ENCODE measurements at places on chromosomes 12 and 14.

- no peak for DNase-seq
Observed at GRCh38 chr12:78088391-78088832, 257.7 kb downstream of the NAV3 start.

- no peak for DNase-seq
Observed at GRCh38 chr14:52545584-52546317, 6.6 kb downstream of the TXNDC16 start.

DNA sequence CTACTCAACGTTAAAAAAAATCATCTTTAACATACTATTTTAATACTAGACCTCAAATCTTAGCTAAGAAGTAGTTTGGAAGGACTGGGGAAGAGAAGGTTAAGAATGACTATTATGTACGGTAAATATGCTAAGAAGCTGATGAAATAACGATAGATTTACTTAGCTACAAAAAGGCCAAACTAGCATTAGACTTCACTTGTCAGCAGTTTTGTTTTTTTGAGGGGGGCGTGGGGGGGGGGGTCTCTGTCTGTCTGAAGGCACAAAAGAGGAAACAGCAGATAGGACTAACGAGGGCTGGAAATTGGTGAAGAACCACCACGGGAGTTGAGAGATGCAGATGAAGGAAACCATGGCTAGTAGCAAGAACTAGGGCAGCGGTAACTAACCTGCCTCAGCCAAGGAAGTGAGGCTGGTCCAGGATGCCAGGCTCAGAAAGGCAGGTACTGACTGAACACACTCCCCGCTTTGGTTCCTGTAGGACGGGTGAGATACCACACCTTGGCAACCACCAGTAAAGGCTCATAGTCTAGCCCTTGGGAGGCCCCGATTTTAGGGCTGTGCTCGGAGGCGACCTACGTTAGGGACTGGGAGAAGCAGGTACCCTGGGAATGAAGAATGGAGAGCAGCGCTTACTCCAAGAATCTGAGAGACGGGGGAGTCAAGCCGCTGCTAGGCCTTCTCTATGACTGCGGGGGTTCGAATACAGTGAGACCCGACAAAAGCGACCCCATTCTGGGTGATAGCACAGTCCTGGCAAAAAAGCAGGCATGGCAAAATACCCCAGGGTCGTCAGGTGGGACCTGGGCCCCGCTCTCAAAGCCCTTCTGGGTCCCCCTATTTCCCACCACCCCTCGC is 675 bp downstream of the NEDD8 start:
- no peak for DNase-seq

GRCh38 chr12:3718100-3718499 is 34.8 kb downstream of the CRACR2A start:
- no peak for DNase-seq

- DNase-seq = no peak
Observed at GRCh38 chr14:74524076-74524811, 30.7 kb downstream of the ISCA2 start.

DNA sequence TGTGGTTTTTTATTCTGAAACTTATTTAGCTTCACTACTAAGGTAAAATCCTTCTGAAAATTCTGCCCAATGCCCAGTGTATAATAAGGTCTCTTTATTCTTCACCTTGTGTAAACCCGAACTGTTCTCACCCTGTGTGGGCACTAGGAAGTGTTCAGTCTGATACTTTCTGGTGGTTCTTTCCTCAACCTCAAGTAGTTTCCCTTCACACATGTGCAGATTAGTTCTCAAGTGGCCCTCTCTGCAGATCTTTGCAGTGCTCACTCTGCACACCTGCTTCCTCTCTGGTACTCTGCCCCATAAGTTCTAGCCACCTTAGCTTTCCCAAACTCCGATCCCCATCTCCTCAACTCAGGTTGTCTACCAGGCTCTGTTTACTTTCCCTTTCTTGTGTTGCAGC is 61.6 kb downstream of the RAD51B start:
- no peak for DNase-seq

DNA sequence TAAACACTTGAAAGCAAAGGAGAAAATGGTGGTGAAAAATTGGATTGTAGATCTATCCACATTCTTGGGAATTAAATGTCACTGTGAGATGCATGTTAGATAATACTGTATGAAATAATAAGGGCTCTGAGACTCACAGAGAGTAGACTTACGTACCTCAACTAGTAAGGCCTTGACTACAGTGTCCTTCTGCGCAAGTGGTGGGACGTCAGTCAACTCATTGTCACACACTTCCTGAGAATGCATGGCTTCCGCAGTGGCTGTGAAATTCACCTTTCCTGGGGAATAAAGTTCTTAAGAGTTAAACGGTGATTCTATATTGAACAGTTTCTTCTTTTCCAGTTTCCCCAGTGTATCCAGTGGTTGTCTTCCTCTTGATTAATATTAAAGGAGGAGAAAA is 32.6 kb upstream of the PZP start:
- DNase-seq = no peak

DNA sequence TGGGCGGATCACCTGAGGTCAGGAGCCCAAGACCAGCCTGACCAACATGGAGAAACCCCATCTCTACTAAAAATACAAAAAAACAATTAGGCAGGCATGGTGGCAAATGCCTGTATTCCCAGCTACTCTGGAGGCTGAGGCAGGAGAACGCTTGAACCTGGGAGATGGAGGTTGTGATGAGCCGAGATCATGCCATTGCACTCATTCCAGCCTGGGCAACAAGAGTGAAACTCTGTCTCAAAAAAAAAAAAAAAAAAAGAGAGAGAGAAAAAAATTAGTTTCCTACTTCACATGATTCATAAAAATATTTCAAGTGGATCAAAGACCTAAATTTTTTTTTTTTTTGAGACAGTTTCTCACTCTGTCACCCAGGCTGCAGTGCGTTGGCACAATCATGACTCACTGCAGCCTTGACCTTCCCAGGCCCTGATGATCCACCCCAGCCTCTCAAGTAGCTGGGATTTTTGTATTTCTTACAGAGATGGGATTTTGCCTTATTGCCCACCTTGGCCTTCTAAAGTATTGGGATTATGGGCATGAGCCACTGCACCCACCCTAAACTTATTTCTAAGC is 24.9 kb downstream of the FCF1 start:
- DNase-seq = no peak
